Suppressor macrophage treated with lipopolysaccharide for 4 hours (primary cell): ENCODE measurements at places on chromosomes 6 and 20.

- DNase-seq = no peak
Measured at GRCh38 chr20:4560667-4561066, 161.0 kb upstream of the PRND start.

DNA sequence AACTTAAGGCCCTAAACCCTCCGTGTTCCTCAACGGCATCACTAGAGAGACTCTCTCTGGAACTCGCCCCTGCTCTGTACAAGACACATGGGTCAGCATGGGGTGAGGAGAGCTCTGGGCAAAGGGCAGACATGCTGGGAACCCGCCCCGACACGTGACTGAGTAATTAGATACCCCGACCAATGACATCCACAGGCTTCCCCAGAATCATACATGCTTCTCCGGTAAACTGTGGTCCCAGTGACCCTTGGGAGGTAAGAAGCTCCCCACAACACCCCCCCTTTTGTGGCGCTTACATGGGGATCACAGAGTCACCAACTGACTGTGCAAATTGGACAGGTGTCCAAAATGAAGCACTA is 31.7 kb upstream of the RPS6KA2 start:
- no peak for DNase-seq

DNA sequence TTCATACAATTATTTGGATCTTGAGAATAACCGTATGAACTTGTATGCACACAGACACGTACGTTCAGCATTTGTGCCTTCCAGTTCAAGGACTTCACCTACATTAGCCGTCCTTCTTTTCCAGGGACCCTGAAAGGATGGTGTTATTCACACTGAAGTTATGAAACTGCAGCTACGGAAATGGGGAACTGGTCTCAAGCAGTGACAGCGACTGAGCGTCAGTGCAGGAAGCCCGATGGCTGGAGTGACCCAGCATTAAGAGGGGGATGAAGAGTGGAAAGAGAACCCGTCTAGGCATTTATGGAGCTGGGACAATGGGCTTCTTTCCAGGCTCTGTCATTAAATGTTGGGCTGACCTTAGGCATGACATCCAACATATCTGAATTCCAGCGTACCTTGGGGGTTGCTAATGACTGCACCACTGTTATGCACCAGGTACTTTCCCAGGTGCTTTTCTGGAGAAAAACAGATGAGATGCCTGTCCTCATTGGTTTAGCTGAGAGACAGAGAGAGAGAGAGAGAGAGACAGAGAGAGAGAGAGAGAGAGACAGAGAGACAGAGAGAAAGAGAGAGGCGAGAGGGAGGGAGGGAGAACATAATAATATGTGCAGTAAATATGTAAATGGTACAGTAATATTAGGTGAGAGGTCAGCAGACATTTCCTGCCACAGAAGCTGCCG is 204.7 kb upstream of the EXOC2 start:
- peak; percentile 10 for DNase-seq

DNA sequence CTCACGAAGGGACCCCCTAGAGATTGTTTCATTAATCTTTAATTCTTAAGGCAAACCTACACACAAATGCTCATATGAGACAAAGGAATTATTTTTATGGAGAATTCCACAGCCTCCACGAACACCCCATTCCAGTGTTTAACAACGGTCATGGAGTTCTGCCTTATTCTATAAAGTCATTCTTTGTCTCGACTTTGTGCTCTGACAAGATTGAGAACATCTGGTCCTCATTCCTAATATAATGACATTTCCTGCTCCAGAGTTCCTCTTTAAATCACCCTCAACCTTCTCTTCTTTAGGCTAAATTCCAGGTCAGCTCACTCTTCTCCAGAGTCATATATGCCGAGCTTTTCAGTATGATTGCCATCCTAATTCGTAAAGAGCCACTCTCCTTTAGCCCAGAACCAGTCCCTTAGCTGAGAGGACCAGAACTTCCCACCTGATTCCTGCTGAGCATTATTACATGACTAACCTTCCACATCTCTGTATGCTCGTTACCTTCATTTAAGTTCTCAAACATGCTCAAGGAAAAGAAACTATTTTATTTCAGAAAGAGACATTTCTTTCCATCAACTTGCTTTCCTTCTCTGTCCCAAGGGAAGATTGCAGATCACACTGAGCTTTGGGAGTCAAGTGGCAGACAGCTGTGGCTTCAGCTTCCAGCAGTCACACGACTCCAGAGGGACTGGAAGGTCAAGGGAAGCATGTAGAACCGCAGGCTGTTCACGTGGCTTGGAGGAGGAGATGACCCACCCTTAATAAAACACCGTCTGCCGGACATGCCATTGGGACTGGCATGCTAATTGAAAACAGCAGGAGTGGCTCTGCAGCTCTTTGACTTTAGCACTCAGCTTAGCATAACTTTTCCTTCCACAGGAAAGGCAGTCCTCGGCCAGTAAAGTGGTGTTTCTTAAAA is 467.1 kb upstream of the HSF2 start:
- DNase-seq = no peak

DNA sequence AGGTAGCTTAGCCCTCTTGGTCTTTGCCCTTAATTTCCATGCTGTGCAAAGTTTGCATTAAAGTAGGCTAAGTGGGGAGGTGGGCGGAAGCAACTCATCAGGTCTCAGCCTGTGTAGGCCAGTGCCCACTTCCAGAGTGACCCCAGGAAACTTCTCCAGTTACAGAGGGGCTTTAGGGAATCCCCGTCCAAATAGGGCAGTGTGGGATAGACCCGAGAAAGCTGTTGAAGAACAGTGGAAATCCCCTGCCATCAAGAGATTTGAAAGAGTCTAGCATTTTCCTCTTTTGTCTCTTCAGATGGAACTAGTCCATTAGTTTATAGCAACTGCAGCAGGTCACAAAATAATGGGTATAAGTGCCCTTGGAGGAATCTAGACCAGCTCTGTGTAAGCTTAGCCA is 20.2 kb downstream of the SF3B5 start:
- no peak for DNase-seq

- no peak for DNase-seq
Measured at GRCh38 chr6:66421570-66421969, 714.5 kb upstream of the EYS start.

- DNase-seq = no peak
Measured at GRCh38 chr6:141203902-141204575, 928.7 kb upstream of the GJE1 start.

GRCh38 chr6:23055523-23055922 is 486.2 kb downstream of the HDGFL1 start:
- DNase-seq = no peak

DNA sequence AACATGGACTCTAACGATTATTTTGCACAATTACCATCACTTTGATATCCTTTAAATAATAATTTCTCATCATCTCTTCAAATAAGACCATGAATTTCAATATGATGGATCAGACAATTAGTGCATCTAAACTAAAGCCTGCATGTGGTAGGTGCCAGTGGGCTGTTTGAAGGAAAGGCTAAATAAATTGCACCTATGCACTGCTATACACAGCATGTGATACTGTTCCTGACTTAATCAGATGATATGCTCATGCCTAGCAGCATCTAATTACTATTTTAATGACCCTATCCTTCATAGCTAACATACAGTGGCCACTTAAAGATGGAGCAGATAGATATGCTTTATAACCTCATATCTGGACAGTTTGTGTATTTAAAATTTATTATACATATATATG is 731.6 kb upstream of the MANEA start:
- DNase-seq = no peak

DNA sequence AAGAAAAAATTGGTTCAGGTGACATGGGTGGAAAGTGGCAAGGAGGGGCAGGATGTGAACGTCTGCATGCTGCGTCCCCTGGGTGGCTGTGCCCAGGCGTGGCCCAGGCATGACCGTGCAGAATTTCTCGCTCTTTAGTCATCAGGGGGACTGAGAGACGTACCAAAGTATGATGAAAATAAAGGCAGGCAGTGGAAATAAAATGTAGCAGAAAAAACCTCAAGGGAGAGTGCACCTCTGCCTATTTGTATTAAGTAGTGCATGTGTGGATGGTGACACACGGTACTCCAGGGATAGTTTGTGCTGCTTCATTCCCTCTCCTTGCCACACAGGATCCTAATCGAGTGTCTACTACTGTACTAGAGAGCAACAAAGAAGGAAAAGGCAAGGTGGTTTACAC is 81.1 kb downstream of the ATP9A start:
- no peak for DNase-seq

- no peak for DNase-seq
Measured at GRCh38 chr6:15736297-15736696, 73.5 kb upstream of the DTNBP1 start.

GRCh38 chr20:24879875-24880274 is 69.2 kb upstream of the CST7 start:
- no peak for DNase-seq

DNA sequence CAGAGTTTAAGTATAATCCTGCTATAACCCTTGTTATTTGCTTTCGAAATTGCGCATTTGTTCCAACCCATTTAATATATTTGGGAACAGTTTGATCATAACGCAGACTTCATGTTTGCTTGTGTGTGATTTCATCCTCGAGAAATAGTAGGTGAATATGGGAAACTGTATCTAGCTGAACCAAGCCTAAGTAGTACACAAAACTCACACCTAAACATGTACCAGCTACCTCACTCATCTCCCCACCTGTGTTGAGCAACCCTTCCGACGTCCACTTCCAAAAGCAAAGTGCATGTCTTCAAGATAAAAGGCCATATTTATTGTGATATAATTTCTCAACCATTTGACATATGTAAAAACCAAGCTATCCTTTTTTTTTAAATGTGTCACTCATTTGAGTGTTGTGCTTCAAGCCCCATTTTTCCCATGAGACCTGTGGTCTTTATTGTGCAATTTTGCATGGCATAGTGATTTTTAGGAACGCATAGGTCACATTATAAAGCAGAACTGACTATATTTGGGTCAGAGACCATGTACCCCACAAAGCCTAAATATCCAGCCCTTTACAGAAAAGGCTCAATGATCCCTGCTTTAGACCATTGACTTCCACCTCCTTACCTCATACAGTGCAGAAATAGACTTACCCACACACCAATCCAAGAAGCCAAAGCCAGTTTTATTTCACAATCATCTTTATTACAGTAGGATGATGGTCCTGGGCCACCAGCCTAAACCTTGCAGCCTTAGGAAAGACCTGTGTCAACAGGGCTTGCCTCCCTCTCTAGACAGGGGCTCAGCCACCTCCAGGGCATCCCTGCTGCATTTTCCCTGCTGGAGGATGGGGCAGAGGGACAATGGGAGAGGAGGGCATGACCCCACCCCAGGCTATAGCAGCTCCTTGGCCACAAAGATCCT is 7.1 kb downstream of the CCND3 start:
- DNase-seq = no peak

GRCh38 chr20:17488916-17489600 is 42.1 kb downstream of the BFSP1 start:
- DNase-seq = no peak

- peak; percentile 36 for DNase-seq
Measured at GRCh38 chr20:57392512-57393271, 1.5 kb downstream of the RBM38 start.

GRCh38 chr6:79040083-79040482 is 38.0 kb downstream of the PHIP start:
- DNase-seq = peak; percentile 5

GRCh38 chr20:35648836-35649235 is 15.9 kb downstream of the CPNE1 start:
- DNase-seq = no peak

DNA sequence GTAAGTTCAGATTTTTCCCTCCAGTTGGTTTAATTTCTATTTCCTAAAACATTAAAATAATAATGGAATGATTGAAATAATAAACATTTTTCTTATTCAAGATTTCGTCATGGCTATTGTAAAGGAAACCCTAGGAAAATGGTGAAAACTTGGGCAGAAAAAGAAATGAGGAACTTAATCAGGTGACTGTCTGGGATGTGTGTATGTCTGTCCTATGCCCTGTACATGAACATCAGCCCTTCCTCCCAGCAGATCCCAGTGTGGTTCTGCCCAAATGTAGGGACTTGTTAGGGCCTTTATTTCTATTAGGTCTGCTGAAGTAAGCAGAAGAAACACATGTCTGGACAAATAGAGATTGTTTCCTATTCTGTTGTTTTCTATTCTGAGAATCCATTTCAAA is 13.1 kb downstream of the RIOK1 start:
- DNase-seq = peak; percentile 51

DNA sequence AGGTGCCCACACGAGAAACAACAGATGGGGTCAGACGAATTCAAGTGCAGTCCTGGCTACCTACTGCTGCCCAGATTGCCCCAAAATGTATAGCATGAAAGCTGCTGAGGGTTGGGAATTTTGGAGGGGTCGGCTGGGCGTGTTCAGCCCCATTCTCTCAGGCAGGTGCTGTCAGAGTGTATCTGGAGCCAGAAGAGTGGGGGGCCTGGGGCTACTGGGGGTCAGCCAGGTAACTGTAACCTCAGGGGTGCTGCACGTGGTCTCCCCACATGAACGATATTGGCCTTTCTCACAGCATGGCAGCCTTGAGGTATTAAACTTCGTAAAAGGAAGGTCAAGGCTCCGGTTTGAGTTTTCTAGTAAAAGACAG is 14.6 kb downstream of the SYNDIG1 start:
- no peak for DNase-seq

DNA sequence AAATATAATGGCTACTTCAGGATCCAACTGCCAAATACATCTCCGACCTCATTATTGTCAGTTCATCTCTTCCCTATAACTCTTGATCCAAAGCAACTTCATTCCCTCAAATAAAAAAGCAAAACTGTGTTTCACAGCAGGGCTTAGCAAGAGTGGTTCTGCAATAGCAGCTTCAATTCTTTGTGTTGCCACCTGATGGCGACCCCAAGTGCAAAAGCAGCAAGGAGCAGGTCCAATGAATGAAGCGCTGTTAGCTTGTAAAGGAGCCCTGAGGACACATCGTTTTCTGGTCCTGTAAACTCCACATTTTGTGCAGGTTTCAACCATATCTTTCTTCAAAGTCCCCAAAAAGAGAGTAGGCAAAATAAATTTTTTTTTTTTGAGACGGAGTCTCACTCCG is 19.6 kb downstream of the RTN4IP1 start:
- DNase-seq = no peak

DNA sequence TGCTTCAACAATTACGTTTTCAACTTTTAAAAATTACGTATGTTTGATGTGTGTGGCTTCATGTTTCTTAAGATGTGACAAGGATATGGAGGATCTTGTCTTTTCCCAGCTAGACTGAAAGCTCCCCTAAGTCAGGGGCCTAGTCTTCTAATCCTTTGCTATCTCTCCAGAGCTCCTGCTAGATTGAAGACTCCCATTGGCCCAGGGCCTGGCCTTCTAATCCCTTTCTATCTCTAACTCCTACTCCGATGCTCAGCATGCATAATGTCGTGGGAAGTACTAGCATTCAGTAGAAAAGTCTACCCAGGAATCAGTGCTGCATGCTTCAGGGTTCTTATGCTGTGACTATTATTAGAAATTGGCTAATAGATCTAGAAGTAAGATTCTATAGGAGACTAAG is 144.8 kb upstream of the SUPT3H start:
- no peak for DNase-seq

DNA sequence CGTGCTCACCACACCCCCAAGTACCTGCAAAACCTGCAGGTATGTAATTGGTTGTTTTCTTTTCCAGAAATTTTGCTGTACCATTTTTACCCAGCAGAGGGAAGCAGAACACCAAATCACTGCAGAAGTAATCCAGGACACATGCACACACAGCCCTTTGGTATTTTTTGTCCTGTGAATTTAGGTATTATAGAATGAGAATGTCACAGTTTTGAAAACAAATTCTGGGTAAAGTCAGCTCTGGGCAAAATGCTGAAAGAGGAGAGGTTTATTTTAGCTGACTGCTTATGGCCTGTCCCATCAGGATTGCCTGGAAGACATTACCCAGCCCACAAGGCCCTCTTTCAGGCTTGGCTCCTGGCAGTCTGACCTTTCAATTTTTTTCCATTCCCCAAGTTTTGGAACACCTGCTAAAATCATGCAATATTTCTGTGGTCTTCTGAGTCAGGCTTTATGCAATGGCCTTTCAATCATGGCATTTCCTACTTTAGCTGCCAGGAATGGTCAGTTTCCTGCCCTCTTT is 3.5 kb upstream of the EFHC1 start:
- DNase-seq = peak; percentile 62
